Lung microvascular endothelial cell (primary cell): ENCODE measurements at places on chromosomes 2 and 18. TPM values are rescaled to one million over a fixed set of nuclear protein-coding genes. Genes with fewer than 3 reads are reported as not detected.

DNA sequence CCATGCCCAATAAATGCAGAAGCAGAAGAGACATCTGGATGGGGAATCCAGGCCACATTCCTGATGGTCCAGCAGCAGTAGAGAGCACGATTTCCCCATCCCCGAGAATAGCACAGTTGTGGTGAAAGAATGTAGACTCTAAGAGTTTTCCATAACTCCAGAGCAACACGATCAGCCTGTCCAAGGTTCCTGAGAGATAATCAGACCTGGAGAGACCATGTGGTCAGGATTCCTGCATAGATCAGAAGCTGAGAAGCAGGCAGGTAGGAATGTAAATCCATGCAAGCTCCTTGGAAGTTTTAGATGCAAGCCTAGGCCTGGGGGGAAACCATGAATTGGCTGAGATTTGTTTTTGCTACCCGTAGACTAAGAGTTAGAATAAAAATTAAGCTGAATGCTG, 34.2 kb upstream of the PTPRM start:
- DNase-seq, result no peak

- peak; percentile 74 for DNase-seq
Observed at GRCh38 chr2:108607706-108608301, 73.5 kb downstream of the LIMS1 start.

DNA sequence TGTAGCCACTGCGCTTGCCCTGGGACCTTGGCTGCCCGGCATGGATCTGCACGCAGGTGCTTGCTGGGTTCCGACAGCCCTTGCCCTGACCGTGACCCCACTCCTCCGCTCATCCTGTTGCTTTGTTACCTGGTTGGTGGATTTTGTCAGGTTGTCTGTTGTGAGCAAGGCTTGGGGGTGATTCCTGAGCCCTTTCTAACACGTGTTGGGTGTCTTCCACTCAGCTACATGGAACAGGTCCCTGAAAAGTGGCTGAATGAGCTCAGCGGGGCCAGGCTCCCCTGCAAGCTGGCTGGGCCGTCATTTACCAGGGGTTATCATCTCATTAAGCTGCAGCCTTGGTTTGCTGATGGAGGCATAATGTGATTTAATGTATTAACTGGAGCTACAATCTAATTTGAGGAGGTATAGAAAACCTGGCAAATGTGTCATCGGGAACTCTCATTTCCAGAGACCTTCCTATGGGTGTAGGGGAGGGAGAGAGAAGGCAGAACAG, 24.6 kb downstream of the RAMP1 start:
- DNase-seq, result no peak

DNA sequence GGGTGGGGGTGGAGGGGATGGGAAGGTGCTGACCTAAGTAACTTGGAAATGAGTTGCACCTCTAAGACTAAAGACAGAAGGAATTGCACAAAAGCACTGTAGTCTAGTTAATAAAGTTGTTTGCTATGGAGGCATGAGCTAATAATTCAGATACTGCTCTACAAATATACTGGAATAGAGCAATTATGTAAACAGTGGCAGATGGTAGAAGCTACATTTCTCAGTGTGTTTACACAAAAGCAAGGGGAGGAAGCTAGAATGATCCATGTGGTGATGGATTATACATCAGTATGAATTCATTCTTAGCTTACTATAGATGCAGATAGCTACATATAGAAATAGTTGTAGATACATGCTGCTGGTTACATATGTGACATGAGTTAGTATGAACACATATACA, 27.6 kb upstream of the UBE2F start:
- DNase-seq, result no peak

DNA sequence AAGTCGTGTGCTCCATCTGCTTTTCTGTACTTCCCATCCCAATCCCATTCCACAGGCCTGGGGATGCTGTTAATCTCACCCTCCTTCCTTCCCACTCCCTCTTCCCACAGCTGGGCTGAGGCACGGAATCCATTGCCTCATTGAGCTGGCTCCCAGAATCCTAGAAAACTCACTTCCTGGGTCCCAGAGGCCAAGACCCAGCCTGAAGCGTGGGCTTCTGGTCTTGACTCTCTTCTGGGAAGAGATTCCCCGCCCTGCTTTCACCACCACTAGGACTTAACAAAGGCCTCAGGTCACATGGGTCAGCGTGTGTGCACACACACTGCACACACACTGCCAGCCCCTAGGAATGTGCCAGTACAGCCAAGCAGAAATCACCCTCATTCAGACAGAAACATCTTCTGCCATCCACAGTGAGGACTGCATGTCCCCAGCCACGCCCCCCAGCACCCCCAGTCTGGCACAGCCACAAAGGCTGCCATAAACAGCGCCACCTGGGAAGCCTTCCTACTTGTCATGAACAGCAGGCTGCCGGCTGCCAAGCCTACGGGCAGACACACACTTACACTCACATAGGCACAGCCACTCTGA, 165.8 kb downstream of the TNS1 start:
- DNase-seq, result no peak

- DNase-seq, result no peak
Observed at GRCh38 chr2:223235986-223236385, 184.0 kb downstream of the KCNE4 start.

CD302 gene
- total RNA-seq, result 5.7 and 15.1 TPM in 2 replicates

MPHOSPH10 gene
- total RNA-seq, result 11.8 and 14.9 TPM in 2 replicates
